ENCODE measurements at places on chromosomes 5 and 9. TPM values are rescaled to one million over a fixed set of nuclear protein-coding genes. Genes with fewer than 3 reads are reported as not detected.

GIN1 gene
- total RNA-seq, result 5.4 TPM

DNA sequence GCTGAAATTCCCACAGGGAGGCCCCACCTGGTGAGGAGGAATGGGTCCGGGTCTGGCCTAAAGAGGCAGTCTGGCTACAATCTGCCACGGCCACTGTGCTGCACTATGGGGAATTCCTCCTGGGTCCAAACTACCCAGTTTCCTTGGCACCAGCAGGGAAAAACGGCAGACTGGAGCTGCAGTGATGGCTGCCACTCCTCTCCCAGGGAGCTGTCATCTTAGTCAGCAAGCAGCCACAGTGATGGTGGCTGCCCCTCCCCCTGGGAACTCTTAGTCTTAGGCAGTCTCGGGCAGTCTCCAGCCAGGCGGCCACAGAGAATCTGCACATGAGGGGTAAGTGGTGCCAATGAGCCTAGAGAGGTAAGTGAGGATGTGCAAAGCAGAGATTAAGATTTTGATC is 205.8 kb downstream of the TMEM38B start:
- no peak for DNase-seq

- DNase-seq, result no peak
These were observed 7.3 kb downstream of the CEP72 start for GRCh38 chr5:619444-619843.

DNA sequence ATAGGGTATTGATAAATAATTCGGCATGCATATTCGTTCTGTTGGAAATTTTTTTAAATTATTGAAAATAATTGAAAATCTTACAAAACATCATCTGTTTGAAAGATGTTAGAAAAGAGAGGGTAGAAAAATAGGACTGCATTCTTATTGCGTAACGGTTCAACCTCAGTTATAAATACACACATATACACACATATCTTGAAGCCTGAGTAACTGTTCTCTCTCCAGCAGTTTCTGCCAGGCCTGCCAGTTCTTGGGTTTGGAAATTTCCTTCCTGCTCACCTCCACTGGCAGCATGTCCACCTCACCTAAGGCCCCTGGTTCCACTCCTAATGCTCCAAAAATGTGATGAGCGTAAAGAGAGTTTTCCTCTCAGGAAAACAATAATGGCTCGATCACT is 9.1 kb downstream of the SPATA31E1 start:
- no peak for DNase-seq

CNTFR gene
- total RNA-seq, result 8.3 TPM

DNA sequence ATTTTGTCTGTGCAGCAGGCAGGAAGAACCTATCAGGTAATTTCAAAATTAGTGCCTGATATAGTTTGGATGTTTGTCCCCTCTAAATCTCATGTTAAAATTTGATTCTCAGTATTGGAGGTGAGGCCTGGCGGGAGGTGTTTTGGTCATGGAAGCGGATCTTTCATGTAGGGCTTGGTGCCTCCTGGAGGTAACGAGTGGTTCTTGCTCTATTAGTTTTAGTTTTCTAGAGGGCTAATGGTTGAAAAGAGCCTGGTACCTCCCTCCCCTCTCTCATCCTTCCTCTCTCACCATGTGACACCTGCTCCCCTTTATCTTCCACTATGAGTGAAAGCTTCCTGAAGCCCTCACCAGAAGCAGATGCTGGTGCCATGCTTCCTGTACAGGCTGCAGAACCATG is 106.3 kb downstream of the DRD1 start:
- no peak for DNase-seq

Data from vagina (tissue), 2 donors.